Osteoblast (primary cell): ENCODE measurements at places on chromosomes 2 and 18. TPM values are rescaled to one million over a fixed set of nuclear protein-coding genes. Genes with fewer than 3 reads are reported as not detected.

Gene KCNIP3
- under 0.01 and 0.29 TPM in 2 replicates for total RNA-seq

- DNase-seq = peak; percentile 99
These were observed 372 bp upstream of the WDSUB1 start for GRCh38 chr2:159286709-159287441.

Gene NEB
- 0.29 and 0.36 TPM in 2 replicates for total RNA-seq

GRCh38 chr2:31388736-31389135, 25.8 kb downstream of the XDH start:
- no peak for DNase-seq

- DNase-seq = no peak
These were observed 15.3 kb downstream of the STON1 start for GRCh38 chr2:48545244-48545643.

GRCh38 chr2:38743672-38744398, 7.3 kb downstream of the SRSF7 start:
- DNase-seq = no peak

GRCh38 chr2:234308073-234308812, 188.6 kb downstream of the ARL4C start:
- no peak for DNase-seq

GRCh38 chr18:65057439-65058083, 693.3 kb upstream of the CDH7 start:
- no peak for DNase-seq

Gene GPR75
- 1.8 and 2.2 TPM in 2 replicates for total RNA-seq

Gene ALK
- total RNA-seq = under 0.01 and 0.29 TPM in 2 replicates

Gene ALPI
- total RNA-seq = not detected in 2 replicates

- peak; percentile 83 for DNase-seq
These were observed 27.9 kb downstream of the TMEM17 start for GRCh38 chr2:62478093-62478580.

Gene ALLC
- total RNA-seq = not detected in 2 replicates

- DNase-seq = no peak
These were observed 1.2 kb downstream of the PPP1CB start for GRCh38 chr2:28752631-28753376.

Gene MC4R
- total RNA-seq = under 0.01 TPM in 1 of 2 replicates, not detected in the other

Gene SGPP2
- total RNA-seq = not detected in 2 replicates

DNA sequence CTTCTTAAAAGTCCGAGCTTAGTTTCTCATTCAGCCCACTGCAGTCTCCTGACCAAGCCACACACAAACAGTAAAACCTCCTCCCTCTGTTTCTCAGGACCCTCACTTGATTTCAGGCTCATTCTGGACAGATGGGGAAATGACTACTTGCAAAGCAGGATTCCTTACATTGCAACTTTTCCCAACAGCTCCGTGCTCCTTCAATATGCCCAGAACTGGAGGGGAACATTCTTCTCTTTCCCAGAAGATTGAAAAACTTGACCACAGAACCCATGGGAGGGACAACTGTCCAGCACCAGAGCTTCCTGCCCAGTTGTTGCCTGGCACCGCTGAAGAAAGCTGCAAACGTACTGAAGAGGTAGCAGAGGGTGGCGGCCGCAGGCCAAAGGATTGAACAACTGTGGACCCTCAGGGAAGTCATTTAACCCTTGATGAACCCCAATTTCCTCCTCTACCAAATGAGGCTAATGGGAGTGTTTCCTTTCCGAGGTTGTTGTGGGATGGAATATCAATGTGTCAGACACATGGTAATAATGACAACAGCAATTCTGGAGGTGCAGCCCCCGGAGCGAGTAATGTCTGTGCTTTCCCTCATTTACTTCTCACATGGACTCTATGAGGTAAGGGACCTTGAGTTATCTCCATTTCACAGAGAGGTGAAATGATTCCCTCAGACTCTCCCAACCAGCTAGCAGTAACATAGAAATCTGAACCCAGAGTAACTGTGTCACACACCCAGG, 25.0 kb downstream of the BCL11A start:
- DNase-seq = no peak

Gene AGAP1
- total RNA-seq = 18.5 and 19.7 TPM in 2 replicates

Gene CNDP1
- total RNA-seq = not detected in 2 replicates

- no peak for DNase-seq
These were observed 17.9 kb downstream of the REV1 start for GRCh38 chr2:99471654-99472599.

Gene SLC9A4
- not detected in 2 replicates for total RNA-seq

Gene DSC2
- total RNA-seq = under 0.01 and 0.36 TPM in 2 replicates

Gene ASB1
- total RNA-seq = 26.5 and 27.9 TPM in 2 replicates

- no peak for DNase-seq
These were observed 103.0 kb downstream of the AP1S3 start for GRCh38 chr2:223734346-223734745.
